ENCODE measurements at places on chromosomes 13 and 19.

- DNase-seq: no peak
These were observed 174.5 kb downstream of the USP12 start for GRCh38 chr13:26996965-26997752.

- DNase-seq: no peak
These were observed 20.5 kb upstream of the STRN4 start for GRCh38 chr19:46766569-46767317.

DNA sequence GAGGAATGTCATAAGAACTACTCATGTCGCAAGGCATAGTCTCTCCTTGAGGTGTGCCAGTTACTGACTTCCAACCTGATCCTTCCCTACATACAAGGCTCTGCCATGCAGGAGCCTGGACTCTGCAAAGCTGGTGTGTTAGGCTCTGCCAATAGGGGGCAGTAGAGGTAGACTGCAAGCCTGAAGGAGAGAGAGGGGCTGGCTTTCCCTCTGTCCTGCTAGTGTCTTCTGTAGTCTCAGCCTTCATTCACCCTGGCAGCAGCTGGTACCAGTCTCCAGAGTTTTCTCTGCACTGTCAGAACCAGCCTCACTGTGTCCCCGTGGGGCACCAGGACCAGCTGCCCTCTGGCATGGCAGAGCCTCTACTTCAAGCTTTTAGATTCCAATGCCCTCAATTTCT, 14.5 kb downstream of the SHISA2 start:
- no peak for DNase-seq

- DNase-seq: no peak
These were observed 27.9 kb downstream of the FAM124A start for GRCh38 chr13:51249770-51250741.

- no peak for DNase-seq
These were observed 933 bp downstream of the ARHGEF7 start for GRCh38 chr13:111115965-111116521.

- DNase-seq: no peak
These were observed 11.3 kb upstream of the PRKD2 start for GRCh38 chr19:46728208-46728607.

DNA sequence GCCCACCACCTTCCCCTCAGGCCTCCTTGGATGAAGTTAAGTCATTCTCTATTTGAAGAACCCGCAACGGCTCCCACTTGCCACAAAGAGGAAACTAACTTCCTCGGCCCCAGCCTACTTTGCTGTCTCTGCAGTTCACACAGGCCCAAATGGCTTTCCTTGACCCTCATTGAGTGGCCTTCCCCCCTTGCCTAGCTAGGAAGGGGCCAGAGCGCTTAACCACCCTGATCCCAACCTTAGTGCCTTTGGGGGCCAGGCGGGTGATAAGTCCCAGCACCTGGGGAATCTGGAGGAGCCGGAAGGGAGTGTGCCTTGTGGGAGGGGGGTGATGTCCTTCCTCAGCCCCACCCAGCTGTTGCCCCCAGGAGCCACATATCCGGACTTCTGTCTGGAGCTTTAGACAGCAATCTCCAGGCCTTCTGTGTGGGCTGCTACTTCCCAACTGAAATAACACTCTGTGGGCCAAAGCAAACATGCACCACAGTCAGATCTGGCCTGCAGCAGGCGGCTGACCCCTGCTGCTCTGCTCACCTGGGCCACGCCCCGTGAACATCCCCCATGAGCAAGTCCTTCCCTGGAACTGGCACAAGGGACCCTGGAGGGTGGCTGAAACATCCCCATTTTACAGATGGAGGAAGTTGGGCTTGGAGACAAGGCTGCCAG, 10.5 kb downstream of the NECTIN2 start:
- no peak for DNase-seq

GRCh38 chr13:72255908-72256307, 388.9 kb upstream of the DACH1 start:
- DNase-seq: peak; percentile 17

DNA sequence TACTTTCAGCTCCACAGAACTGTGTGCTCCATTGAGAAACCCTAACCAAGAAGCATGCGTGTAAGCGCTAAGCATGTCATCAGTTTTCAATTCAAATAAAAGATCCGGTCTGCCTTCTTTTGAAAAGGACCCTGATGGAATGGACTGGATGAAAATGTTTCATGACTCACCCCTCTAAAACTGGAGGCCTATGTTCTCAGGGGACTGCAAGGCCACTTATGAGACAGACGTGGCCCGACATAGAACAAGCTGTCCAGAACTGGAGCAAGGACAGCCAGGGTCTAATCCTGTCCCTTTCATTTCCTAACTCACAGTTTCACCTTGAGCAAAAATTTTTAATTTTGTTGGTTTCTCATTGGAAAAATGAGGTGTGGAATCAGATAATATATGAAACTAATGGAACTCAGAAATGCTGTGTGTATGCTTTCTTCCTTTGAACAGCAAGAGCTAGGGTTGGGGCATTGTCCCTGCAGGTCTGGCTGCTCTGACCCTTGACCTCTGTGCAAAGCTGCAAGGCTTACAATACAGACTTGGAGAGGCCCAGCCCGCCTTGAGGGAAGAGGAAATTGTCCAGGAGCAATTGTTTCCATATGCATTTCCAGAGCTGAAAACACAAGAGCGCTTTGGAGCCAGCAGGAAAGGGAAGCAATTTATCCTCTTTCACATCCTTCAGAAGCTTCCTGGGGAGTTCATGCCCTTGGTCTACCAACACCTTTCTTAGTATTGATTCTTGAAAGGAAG, 553.4 kb upstream of the KLF12 start:
- no peak for DNase-seq

- DNase-seq: no peak
These were observed 284.5 kb downstream of the FGF14 start for GRCh38 chr13:102117175-102117831.

GRCh38 chr13:21061029-21061763, at the start of gene LATS2:
TSS of gene LATS2 (minus strand) at chr13:21061586. CDS start at chr13:21046026, 15,560 bp downstream.
- peak; percentile 86 for DNase-seq

DNA sequence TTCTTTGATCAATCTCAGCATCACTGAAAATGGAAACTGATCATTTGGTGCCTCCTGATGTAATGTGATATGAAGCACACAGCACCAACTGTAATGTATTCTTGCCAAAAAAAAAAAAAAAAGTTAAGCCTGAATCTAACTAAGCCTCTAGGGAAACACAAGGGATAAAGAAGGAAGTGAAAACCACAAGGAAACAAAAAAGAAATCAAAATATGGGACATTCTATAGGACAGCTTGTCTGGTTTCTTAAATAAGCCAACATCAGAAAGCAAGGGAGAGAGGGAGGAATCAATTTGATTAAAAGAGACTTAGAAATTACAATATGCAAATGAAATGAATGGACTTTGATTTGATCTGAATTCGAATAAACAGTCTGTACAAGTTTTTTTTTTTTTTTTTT, 20.6 kb upstream of the METTL21C start:
- no peak for DNase-seq

DNA sequence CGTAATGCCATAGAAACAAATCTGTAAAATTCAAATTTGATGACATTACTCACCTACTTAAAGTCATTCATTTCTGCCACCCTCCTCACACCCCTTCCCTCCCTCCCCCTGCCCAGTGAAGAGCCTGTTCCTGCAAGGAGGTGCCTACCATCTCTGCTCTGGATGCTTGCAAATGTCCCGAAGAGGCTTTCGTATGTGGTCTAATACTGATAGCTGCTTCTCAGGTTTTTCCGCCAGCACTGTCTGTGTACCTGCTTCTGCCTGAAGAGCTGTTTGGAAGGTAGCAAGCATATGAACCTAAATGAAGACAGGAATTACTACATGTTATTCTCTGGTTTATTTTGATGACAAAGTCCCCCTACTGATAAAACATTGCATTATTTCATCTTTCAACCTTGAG, 57.1 kb downstream of the GPALPP1 start:
- no peak for DNase-seq

- DNase-seq: no peak
These were observed 18.0 kb upstream of the C1QTNF9B start for GRCh38 chr13:23915308-23915707.

- DNase-seq: no peak
These were observed 281.8 kb downstream of the DLEU7 start for GRCh38 chr13:50561739-50562138.

- DNase-seq: no peak
These were observed 261.8 kb downstream of the ABCC4 start for GRCh38 chr13:95039415-95039814.

DNA sequence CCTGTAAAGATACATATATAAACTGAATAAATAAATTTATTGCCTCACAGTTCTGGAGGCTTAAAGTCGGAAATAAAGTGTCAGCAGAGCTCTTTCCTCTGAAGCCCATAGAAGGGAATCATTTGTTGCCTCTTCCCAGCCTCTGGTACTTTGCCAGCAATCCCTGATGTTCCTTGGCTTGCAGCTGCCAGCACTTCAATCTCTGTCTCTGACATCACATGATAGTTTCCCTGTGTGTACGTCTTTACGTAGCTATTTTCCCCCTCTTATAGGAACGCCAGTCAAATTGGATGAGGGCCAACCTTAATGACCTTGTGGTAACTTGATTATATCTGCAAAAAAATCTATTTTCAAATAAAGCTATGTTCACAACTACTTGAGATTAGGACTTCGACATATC, 250.9 kb downstream of the LIG4 start:
- no peak for DNase-seq

DNA sequence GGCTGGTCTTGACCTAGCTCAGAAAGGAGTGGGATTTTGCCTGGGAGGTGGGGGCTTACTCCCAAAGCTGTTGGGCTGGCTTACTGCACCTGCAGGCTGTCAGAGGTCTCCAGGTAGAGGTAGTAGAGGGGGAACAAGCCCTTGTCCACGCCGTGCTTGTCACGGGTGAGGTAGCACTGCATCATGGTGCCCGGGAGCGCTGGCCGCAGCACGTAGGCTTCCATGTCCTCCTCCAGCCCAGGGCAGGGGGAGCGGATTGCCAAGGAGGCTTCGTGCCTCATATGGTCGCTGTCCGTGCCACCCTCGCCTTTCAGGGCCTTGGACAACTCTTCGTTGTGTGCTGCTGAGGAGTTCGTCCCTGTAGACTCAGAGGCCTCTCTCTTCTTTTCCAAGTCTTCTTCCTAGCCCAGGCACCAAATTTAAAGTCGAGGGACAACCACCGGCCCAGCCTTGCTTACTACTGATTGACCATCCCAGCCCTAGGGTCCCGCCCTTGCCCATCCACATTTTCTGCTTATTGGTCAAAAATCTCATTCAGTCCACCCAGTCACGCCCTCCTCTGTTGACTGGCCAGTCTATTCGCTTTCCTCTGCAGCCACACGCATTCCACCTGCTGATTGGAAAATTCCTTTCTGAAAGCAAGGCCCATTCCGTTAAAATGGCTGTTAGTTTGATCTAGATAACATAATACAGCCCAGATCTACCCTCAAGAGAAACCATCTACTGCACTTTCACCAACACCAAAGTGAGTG, 10.5 kb downstream of the TULP2 start:
- no peak for DNase-seq

GRCh38 chr13:72316716-72317115, 410.7 kb downstream of the MZT1 start:
- no peak for DNase-seq

- DNase-seq: no peak
These were observed 185.9 kb downstream of the ZNF536 start for GRCh38 chr19:30557927-30558557.

GRCh38 chr13:112851107-112852038, 117.6 kb upstream of the MCF2L start:
- no peak for DNase-seq

DNA sequence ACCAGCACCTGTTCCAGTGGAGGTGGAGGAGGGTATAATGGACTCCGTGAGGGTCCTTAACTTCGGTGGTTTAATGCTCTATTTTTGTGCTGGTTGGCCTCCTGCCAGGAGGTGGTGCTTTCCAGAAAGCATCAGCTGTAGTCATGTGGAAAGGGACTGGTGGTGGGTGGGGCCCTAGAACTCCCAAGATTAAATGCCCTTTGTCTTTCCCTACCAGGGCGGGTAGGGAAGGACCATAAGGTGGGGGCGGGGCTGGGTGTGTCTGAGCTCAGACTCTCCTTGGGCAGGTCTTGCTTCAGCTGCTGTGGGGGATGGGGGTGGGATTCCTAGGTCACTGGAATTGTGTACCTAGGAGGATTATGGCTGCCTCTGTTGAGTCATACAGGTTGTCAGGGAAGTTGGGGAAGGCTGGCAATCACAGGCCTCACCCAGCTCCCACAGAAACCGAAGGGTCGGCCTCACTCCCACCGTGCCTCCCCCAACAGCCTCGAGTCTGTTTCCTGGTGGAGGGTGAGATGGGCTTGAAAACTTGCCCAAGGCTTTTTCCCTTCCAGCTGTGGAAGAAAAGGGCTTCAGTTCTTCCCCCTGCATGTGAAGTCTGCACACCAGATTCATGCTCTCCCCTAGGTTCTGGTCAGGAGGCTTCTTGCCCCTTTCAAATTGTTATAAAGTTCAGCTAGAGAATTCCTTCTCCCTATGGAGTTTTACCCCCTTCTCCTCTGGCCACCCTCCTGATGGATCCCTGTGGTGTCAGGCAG, 60.3 kb upstream of the CLDN10 start:
- no peak for DNase-seq

DNA sequence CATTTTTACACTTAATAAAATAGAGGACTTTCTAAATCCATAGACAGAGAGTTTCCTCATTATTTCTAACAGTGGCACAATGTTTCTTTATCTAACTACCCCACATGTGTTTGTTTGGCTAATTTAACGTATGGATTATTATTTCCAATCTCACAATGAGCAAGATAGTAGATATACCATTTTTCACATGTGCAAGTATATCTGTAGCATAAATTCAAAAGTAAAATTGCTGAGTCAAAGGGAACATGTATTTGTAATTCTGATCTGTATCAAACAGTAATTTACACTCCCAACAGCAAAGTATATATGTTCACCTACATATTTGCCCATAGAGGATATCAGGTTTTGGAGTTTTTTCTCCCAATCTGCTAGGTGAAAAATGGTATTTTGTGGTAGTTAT, 18.3 kb downstream of the MAST1 start:
- DNase-seq: no peak

All from NCI-H226 (cell line).